ENCODE measurements at places on chromosomes 5 and 9.

DNA sequence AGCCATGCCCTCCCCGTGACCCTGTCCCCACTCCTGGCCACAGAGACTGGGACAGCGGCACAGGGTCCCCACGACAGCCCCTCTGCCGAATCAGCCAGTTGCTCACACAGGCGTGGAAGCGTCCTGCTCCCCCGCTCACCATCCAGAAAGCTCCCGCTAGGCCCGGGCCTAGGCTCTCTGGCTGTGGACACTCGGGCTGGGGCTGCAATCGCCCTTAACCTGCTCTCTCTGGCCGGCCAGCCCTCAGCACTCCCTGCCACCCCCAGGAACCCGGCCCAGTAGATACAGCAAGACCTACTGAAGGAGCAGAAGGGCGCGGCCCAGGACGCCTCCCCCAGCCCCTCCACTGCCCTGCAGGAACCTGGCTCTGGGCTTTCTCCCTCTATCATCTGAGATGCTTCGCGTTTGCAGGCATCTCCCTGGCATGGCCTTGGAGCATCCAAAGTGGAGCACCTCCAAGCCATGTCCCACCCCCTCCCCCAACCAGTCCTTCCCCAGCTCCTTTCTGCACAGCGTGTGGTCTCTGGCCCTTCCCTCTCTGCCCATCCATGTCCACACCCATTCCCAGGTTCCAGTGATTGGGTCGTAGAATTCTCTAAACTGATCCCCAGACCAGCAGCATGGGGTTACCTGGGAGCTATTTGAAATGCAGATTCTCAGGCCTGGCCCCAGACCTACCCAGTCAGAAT is 113.7 kb upstream of the LMX1B start:
- DNase-seq: no peak

GRCh38 chr9:127244609-127245601 is 19.7 kb upstream of the GARNL3 start:
- peak; percentile 89 for DNase-seq

DNA sequence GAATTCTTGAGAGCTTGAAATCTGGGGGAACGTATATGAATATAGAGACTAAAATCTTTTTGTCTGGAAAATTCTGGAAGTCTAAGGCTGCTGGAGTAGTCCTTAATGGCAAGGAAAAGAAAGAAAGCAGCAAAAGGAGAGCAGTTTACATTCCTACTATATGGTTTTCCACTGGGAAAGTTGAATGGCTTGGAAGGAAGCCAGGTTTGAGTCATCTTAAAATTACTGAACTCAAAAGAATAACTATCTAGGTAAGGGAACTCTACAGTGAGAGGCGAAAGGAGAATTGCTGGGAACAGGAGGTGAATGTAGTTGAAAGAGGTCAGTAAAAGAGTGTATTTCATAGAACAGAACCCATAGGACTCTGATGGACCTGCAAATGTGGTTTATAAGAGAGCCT is 258.1 kb upstream of the EDIL3 start:
- DNase-seq: no peak

DNA sequence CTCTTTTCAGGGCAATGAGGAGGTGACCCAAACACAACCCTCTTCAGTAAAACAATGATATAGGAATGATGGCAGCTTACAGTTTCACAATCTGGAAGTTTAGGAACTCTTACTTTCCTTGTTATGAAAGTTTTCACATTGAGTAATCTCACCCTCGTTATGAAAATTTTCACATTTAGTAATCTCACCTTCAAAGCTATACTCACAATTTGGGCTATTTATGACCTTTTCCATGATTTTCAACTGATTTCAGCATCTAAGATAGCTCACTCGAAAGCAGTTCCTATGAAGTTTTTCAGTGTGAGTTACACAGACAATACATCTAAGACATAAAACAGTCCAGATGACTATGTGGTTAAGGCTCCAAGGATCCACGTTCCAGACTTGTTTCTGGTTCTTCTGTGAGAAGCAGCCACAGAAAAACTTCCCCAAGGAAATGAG is 57.1 kb downstream of the FOXD1 start:
- DNase-seq: no peak

DNA sequence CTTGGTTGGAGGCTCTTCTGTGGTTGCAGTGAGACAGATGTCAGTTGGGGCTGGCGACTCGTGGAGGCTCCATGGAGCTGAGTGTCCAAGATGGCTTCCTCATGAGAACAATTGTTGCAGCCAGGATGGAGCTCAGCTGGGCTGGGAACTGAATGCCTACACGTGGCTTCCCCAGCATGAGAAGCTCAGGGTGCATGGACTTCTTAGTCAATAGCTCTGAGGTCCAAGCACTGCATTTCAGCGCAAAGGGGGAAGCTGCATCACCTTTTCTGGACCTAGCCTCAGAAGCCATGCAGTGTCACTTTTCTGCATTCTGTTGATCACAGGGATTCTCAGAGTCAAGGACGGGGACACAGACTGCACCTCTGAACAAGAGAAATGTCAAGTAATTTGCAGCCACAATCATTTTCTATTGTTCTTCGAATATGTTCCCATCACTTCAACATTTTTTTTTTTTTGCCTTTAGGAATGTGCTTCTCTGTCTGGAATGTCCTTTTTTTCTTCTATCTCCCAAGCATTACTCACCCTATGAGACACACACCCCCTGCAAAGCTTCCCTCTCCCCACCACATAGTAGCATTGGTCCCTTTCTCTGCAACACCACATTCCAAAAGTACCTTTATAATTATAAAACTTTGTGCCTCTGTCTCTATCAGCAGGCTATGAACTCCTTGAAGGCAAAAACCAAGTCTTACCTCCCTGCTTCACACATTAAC is 57.5 kb upstream of the STK32A start:
- DNase-seq: no peak

DNA sequence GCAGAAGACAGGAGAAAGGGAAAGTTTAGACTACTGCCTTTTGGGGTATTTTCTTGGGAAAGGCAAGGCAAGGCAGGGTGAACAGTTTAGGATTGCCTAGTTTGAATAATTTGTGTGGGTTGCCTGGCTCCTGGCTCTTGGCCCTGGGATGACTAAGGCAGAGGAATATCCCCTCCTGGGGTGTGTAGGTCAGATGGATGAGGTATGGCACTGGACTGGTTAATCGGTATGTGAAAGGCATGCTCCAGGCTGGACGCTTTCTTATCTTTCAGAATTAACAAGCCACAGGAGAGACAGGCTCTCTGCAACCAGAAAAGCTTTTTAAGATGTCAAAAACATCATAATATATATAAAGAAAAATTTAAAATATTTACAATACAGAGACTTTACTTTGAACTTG is 58.6 kb downstream of the STARD4 start:
- no peak for DNase-seq

- no peak for DNase-seq
Observed at GRCh38 chr5:24547132-24547531, 97.6 kb downstream of the CDH10 start.

DNA sequence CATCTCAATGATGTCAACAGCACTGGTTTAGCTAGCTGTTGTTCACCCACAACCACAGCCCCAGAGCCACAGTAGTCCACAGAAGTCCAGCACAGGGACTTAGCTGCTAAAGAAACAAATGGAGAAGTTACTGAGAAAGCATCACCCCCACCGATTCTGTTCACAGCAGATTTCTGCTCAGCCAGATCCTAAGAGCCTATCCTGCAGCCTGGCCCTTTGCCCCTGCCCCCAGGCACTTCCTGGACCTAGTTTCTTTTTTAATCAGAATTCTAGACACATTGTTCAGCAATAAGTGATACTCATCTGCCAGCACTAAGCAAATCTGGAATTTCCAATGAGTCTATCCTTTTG is 7.4 kb downstream of the B4GALT1 start:
- no peak for DNase-seq

DNA sequence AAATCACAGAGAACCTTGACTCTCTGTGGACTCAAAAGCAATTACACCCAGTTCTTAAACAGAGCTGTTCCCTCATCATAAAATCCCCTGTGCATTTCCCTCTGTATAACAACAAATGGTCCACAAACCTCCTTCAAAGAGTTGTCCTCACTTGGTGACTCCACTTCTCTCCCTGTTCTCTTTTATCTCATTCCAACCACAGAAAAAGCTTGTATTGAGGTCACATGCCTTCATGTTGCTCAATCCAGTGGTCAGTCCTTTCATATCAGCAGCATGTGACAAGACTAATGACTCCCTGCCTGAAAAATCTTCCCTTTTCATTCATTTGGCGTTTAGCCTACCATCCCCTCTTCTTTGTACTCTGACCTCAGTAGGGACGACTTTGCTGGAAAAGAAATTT is 158.0 kb downstream of the DEPDC1B start:
- no peak for DNase-seq
